ENCODE measurements at places on chromosomes 7 and 10.

- no peak for DNase-seq
Observed at GRCh38 chr10:49484486-49485235, 54.3 kb downstream of the ERCC6 start.

DNA sequence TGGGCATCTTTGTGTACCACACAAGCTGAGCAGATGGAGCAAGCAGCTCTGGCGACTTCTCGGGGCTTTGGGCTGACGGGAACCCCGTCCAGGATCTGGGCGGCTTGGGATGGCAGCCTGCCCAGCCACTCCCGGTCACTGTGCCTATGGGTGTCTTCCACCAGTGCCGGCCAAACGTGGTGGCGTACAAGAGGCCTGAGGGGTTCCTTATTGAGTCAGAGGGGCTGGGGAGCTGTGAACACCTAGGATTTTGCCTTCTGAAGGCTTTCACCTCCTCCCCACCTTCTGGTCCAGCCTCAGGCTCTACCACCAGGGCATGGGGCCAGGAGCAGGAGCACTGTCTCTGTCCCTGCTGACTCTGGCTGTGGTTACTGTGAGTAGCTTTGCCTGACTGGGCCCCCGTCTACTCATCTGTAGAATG, 71.8 kb upstream of the PPIF start:
- no peak for DNase-seq

GRCh38 chr7:132571970-132572369, 4.3 kb downstream of the PLXNA4 start:
- DNase-seq = no peak

GRCh38 chr7:23787272-23787671, 77.3 kb downstream of the STK31 start:
- DNase-seq = no peak

GRCh38 chr7:3107228-3107763, 63.6 kb upstream of the CARD11 start:
- DNase-seq = no peak

DNA sequence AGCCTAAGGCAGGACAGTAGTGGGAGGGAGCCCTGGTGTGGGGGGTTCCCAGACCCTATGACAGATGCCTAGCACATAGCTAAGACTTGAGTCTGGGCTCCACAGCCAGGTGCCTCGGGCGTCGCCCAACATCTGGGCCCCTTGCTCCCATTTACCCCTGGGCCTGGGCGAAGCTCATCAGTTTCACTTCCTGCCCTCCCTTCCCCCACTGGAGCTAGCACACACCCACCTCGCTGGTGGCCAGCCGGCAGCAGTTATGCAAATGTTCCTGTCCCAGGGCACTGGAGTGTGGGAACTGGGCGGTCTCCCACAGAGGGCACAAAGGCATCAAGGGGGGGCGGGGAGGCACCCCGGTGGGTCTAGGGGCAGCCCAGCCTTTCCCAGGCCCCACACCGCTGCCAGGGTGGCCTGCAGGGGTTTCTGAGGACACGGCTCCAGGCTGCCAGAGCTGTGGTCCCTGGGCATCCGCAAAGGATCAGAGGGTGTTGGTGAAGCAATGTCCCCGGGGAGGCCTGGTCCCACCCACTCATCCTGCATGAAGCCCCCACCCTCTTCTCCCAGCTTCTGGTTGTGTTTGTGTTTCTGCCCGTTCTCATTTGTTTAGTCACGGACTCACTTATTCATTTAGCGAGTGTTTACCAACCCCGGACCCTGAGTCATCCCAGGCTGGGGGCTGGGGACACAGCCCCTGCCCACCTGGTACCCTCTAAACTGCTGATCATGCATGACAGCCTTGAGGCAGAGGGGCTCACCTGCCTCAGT, 20.4 kb downstream of the SH2B2 start:
- DNase-seq = no peak

- no peak for DNase-seq
Observed at GRCh38 chr10:72044417-72045041, 43.8 kb downstream of the SPOCK2 start.

- no peak for DNase-seq
Observed at GRCh38 chr7:7861211-7861633, 107.4 kb upstream of the GLCCI1 start.

DNA sequence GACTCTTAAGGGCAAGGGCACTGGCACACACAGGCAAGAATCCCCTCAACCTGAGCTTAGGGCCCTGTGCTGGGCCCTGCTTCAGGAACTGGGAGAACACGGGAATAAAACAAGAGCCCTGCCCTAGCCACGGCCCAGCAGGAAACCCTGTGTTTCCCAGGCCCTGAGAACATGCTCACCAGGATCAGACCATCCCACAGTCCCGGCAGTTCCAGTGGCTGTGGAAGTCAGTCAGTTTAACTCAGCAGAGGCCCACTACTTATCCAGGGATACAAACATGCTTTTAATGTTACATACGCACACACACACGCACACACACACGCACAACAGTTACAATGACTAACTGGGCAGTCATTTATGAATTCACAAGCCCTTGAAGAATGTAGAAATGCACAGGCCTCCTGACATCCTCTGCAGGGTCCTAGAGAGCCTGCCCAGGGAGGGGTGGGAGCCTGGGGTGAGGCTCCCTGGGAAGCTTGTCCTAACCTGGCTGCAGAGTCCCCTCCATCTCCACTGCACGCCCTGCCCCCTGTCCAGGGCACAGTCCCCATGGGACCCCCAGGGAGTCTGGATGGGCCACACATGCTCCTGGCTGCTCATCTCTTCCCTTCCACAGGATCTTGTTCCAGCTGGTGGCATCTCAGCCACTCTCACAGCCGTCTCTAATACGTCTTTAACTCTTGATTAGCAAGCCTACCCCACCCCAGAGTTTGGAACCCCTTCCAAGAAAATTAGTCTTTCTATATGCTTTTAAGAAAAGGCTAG, 97.6 kb downstream of the TCERG1L start:
- DNase-seq = no peak

DNA sequence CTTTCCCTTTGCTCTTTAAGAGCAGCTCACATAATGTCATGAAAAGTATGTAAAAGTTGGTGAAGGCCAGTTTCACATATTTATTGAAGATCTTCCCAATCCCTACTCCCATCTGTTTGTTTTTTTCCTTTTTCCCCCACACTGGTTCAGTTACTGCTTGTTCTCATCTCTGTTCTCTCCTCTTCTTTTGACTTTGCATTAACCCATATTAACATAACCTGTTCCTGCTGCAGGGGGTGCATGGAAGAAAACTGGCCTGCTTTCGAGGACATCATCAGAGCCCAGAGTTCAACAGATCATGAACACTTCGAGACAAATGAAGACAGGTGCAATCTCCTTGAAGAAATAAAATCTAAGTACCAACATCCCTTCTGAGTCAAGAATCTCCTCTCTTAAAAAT, 93.3 kb upstream of the FAM3C start:
- no peak for DNase-seq

- DNase-seq = no peak
Observed at GRCh38 chr10:12397941-12398340, 48.6 kb downstream of the CAMK1D start.

DNA sequence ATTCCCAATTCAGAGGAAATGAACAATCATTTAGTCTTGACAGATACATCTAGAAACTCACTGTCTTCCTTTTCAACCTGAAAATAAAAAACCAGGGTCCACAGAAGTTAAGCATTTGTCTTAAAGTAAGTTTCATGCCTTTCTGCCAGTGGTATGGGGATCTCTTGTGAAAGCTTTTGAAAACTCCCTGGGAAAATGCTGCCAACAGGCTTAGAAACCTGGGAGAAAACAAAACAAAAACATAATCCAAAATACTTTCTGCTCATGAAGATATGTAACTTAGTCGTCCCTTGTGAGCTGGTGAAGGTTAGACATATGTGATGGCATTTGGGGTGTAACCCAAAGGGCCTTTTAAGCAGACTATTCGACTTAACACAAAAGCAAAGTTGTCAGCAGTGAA, 66.4 kb upstream of the ZNF438 start:
- DNase-seq = no peak

GRCh38 chr10:24306507-24306875, 97.6 kb downstream of the KIAA1217 start:
- DNase-seq = no peak

DNA sequence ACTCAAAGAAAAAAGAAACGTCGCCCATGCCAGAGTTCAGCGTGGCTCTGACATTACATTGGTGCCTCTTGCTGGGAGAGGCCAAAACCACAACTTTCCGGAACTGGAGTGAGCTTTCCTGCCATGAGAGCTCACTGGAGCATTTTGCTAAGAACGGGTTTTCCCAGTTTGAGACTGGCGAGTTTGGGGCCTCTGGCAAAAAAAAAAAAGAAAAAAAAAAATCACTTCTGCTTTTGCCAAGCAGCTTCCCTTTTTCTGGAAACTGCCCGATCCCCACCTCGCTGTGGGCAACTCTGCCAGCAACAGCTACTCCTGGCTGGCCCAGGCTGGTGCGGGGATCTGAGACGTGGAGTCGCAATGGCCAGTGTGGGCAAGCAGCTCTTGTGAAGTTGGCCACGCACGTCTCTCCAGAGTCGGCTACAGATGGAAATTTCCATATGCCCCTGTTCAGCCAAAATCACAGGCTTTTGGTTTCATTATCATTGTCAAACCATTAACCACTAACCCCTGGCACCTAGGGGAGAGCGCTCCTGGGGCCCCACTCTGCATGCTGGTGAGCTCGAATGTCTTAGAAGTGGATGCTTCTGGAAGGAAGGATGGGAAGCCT, 25.7 kb downstream of the PRKAG2 start:
- peak; percentile 82 for DNase-seq

- no peak for DNase-seq
Observed at GRCh38 chr7:50653981-50654425, 88.8 kb upstream of the DDC start.

DNA sequence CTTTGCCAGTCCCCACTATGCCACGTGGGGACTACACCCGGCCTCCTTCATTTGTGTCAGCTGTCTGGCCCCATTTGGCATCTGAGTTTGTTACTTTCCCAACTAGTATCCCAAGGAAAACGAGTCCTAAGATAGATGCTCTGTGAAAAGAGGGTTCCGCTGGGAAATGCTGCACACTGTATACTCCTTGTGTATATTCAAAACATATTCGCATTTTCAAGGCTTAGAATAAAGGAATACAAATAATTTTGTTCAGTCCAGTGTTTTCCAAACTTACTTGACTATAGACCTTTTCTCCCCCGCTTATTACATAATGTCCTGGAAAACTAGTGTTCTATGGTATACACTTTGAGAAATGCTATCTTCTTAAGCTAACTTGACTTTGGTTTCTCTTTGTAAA, 167.8 kb upstream of the IMMP2L start:
- DNase-seq = no peak

GRCh38 chr10:36141856-36142560, 499.9 kb upstream of the FZD8 start:
- no peak for DNase-seq

DNA sequence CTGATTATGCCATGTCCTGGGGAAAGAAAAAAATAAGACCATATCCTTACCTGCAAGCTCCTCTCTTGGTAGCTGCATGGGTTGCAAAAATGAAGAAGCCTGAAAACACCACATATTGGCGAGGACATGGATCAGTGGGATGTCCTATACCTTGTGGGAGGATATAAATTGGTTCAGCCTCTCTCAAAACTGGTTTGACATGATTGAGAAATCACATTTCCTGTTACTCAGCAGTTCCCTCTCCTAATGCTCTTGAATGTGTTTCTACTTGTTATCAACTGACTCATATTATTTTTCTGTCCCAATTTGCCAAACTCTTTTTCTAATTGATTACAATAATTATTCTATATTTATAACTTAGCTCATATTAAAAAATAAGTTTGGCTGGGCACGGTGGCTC, 380.2 kb downstream of the EXOC4 start:
- no peak for DNase-seq

DNA sequence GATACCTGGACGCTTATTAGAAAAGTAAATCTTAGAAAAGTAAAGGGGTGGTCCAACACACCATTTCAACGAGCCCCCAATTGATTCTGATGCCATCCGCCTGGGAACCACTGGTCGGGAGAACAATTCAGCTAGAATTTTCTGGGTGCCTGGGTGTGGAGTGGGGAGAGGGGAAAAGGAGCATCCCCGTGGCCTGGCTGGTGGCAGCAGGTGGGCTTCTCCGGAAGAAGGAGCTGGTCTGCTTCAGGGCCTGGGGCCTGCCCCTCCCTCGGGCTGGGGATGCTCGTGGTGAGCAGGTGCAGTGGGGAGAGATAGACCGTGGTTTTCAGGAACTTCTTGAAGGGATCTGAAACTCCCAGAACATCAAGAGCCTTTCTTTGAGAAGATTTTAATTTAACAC, 39.9 kb upstream of the DUSP5 start:
- no peak for DNase-seq

- no peak for DNase-seq
Observed at GRCh38 chr10:35911233-35911632, 269.1 kb upstream of the FZD8 start.

DNA sequence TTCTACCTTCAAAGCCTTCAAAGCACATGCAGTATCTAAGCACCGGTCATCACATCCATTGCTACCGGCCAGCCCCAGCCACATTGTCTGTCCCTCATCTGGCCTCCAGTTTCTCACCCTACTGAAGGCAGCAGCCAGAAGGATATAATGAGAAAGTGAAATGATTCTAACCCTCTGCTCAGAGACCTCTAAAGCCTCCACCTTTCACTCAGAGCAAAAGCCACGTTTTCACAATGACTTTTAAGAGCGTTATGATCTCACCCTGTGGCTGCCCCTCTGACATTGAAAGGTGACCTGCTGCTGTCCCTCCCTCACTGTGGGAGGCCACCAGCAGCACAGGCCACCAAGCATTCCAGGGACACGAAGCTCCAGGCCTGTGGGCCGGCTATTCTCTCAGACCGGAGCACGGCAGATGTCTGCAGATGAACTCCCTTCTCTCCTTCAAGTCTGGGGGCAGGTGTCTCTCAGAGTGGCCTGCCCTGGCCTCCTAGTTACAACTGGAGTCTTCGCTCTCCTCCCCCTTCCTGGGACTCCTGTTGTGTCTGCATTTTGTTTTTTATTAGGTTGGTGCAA, 94.9 kb upstream of the EEPD1 start:
- DNase-seq = no peak

GRCh38 chr7:105015390-105015965, 1.5 kb downstream of the KMT2E start:
- no peak for DNase-seq

DNA sequence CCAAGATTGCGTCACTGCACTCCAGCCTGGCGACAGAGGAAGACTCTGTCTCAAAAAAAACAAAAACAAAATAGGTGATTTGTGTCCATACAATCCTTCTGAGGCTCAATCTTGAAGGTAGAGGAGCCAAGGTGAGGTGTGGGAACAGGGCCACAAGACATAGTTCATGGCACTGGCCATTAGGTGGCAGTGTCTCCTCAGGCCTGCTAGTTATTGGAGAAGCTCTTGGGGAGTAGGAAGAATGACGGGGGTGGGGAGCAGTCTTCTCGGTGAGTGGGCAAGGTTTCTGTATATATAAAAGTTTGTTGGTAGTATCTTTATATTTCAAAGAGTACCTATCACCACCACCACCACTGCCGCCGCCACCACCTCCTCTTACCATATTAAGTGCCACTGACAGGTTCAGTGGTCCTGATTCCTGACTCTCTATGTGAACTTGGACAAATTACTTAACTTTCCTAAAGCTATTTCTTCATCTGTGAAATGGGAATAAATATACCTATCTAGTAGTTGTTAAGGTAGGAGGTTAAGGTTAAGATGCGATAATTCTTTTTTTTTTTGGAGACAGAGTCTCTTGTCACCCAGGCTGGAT, 24.0 kb downstream of the CCSER2 start:
- DNase-seq = peak; percentile 30

GRCh38 chr7:158602905-158603772, 15.5 kb upstream of the PTPRN2 start:
- no peak for DNase-seq

Measured in GDM1 (cell line).